ENCODE measurements at places on chromosomes 12 and 14.
A peak's percentile ranks its signal among the peaks of the same experiment; 100 is the strongest.

- DNase-seq: no peak
These were observed 8.8 kb downstream of the TESC start for GRCh38 chr12:117090388-117090787.

GRCh38 chr14:23984891-23985602, 3.7 kb upstream of the DHRS4L2 start:
- DNase-seq: no peak

GRCh38 chr14:35292770-35293561, 784 bp downstream of the PSMA6 start:
- DNase-seq: no peak

DNA sequence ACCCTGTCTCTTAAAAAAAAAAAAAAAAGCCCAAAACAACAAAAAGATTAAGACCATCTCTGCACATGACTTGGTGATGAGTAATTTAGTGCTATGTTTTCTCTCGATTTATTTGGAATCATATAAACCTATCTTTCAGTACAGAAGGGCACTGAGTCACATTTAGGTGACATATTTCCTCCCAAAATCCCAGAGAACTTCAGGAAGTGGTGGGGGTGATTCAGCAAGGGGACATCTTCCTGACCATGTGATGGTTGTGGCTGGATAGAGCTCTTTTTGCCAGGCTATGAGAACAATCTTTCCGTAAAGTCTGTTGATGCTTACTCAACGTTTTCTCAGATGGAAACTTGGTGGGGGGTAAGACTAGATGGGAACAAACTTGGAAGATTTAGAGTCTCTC, 50.0 kb downstream of the PPFIBP1 start:
- no peak for DNase-seq

DNA sequence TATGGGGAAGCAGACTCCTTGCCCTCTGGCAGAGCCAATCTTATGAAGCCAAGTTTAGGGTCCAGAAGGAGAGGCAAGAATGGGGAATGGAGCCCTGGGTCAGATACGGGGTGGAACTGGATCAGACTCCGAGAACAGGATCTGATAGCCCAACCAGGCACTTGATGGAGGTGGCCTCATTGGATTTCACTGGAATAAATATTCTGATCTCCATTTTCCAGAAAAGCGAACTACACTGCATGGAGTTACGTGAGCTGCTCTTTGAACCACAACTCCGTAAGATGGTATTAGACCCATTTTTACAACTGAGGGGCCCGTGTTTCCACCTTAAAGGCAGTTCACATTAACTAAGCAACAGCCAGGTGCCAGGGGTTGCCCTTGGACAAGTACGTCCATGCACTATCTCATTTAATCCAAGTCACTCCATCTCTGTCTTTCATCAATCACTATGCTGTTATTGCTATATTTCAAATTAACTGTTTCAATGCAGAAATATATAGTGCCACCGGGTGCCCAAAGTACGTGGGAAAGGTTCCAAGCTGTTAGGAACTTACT, 155.2 kb downstream of the BCL11B start:
- DNase-seq: no peak

GRCh38 chr14:59918824-59919569, 947 bp upstream of the LRRC9 start:
- peak; percentile 48 for DNase-seq

DNA sequence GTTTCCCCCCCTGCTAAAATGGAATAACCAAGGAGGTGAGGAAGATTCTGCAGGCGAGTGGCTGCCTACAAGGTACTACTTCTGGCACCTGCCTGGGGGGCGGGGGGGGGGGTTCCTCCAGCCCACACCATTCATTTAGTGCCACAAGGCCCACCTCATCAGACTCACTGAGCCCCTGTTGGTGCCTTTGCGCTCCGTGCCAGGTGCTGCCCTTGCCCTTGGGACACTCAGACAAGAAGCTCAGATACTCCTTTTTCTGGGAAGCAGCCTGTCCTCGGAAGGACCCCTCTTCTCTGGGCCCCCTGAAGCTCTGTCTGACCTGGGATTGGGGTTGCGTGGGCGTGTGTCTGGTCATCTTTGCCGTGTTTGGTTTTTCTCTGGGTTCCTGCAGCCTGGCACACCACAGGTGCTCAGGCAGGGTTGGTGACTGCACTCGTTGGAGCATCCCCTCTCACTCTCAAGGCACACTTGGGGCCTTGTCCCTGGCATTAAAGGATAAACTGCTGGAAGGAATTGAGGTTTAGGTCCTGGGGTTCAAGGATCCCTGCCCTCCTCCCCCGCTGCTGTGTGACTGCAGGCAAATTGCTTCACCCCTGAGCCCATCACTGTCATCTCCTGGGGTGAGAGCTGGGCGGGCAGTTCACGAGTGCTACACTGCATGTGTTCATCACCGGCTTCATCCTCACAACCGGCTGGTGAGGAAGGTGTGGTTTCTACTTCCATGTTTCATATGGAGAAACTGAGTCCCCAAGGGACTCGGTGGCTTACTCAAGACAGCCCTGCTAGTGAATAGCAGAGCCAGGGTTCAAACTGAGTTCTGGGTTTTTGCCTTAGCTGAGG, 16.9 kb downstream of the FAM222A start:
- DNase-seq: no peak

DNA sequence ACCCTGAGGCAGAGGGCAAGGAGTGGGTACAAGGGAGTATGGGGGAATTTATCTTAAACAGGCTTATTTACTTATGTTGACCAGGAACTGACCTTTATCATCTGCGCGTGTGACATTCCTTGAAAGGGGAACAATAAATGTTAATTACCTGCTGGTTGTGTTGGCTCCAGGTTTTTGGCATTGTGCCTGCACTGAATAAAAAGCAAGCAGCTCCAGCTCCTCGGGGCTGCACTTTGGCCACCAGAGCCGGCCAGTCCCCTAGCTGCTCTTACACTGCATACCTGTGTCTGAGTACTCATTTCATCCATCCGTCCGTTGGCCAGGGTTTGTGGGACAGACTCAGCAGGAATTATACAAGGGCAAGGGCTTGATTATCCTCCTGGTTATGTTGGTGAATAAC, 68.8 kb upstream of the GTF2A1 start:
- no peak for DNase-seq

GRCh38 chr12:119742700-119743099, 74.8 kb downstream of the PRKAB1 start:
- DNase-seq: no peak

DNA sequence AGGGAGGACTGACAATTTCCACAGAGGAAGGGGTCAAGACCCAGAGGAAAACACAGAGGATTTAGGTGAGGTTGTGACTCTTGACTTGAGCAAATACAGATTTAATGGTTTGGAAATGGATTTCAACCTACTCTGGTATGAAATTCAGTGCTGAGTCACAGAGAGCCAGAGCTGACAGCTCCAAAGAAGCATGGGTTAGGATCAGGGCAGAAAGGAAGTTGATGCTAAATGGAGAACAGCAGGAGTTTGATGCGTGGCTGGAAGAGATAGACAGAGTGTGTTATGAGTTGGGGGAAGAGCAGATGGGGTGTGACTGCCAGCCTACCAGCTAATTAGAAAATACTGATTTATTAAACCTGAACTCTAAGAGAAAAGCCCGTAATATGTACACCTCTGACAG, 272.6 kb downstream of the FOXG1 start:
- peak; percentile 57 for DNase-seq

- peak; percentile 43 for DNase-seq
These were observed 8.6 kb downstream of the ISCU start for GRCh38 chr12:108570743-108571608.

DNA sequence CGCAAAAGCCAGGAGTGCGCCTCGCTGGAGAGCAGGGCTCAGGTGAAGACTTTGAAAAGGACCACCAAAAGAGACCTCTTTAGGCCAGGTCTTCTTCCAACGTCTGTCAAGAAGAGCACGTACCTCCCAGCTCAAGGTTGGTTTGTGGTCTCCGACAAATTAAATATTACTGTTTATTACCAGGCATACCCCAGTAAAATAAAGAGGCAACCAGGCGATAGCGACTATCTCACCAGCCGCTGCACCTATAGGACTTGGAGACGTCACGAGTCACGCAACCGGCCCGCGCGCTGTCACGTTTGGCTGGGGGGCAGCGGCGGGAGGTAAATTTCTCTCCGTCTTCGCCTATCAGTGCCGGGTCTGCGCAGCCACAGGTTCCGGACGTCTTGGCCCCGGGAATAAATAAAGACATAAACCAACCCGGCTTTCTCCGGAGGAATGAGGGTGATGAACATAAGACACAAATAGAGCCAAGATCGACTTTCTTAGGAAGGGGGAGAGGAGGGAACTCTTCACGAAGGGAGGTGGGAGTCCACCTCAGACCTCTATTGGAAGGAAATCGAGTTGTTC, 2.0 kb upstream of the TBX5 start:
- peak; percentile 17 for DNase-seq

DNA sequence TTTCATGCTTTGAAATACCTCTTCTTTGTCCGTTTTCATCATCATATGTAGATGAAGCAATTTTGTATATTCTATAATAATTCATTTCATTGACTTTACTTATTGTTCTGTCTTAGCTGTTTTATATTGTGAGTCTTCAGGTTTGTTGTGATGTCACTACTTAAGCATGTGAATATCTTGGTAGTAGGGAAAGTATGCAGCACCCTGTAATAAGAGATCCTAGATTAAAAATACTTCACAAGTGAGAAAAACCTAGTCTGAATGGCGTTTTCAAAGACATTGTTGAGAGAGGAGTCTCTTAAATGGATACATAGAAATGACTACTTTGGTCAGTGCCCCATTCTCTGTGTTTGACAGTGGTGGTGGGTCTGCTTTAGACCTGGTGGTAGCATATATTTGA, 61.4 kb downstream of the SLC16A7 start:
- peak; percentile 73 for DNase-seq

DNA sequence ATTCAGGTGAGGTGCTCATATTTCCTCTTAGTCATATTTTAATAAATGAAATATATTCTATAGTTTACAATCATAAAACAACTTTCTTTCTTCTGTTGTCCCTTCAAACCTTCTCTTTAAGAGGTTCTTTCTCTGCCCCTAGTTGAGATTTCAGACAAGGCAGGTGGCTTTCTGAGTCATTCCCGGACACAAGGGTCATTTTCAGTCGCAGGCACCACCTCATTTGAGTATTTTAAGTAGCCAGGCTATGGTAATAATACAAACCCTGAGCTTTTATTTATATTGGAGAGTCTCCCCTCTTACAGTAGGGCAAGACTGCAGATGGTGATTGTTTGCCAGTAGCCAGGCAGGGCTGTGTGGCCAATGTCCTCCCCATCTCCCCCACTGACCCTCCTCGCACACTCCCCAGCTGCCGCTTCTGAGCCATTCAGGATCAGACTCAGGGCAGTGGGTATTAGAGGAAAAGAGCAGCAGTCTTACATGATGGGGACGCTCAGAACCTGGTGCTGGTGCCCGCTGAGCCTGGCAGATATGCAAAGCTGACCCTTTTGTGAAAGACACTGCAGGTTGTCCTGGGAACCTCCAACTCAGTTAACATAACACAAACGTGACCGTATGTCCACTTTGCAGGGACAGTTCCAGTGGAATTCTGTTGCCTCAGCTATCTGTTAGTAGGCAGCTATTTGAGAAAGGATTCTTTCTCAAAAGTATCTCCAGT, 101.1 kb upstream of the BCL2L14 start:
- DNase-seq: peak; percentile 34

DNA sequence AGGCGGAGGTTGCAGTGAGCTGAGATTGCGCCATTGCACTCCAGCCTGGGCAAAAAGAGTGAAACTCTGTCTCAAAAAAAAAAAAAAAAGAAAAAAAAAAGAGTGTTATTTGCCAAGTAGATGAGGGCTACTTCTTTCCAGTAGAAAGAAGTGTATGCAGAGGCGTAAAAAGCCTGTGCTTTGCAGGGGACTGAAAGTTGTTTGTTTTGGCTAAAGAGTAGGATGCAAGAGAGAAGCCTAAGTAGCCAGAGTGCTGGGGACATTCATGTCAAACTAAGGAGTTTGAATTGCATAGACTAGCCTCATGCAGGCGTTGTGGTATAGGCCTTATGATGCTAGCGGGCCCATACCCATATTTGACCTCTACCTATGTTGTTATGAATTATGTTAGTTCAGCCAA, 9.5 kb downstream of the HSD17B6 start:
- DNase-seq: no peak

DNA sequence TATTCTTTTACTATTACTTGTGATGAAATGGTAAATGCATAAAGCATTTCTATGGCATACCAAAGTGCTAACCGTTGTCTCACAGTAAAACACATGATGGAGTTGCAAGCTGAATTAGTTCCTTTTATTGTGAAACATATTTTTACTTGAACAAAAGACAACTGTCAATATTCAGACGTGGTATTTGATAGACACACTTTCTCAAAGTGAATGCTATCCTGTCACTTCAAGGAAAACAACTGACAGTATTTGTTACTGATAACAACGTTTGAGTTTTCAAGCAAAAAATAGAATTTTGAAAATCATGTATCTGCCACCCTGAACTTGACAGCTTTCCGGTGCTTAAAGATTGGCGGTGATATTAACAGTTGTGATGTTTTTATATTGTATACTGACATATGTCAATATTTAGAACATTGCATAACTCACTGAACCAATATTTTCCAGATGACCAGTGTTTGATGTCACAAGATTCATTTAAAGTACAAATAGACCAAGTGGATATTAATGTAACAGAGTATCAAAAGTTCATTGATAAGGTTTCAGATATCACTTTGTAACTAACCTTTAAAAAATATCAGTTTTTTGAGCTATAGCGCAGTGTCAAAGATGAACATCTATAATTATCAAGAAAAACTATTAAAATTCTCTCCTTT, 153.4 kb upstream of the AEBP2 start:
- DNase-seq: no peak

GRCh38 chr12:75661908-75662307, 150.5 kb upstream of the KRR1 start:
- DNase-seq: no peak

- no peak for DNase-seq
These were observed 37.1 kb downstream of the KIAA0586 start for GRCh38 chr14:58464652-58465051.

DNA sequence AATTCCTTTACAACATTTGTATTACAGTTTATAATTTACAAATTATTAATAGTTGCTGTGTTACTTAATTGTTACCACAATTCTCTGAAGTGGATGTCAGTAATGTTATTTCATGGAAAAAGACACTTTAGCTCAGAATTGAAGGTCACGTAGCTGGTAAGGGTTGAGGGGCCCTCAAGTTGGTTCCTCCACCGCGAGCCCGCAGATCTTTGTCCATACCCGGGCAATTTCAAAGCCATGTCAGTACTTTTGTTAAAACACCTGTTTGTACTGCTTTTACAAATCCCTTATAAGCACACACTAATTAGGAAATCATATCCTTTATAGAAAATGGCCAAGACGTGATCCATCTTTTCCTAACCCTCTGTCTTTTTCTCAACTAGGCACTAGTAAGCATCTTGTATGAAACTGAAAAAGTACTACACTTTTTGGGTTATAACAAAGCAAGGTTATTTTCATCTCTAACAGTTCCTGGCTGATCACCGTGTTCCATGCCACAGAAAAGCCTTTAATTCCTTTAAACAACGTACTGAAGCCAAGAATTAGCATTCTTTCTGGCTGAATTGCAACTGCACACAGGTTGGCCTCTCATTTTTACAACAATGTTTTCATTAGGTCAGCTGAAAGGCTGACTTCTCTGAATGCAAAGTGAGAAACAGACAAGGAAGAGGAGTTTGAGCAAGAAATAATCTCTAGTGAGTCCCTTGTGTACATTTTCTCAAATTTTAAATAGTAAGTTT, 76.1 kb downstream of the CNTN1 start:
- no peak for DNase-seq

GRCh38 chr12:30016540-30017055, 232.9 kb upstream of the TMTC1 start:
- DNase-seq: no peak
